ENCODE measurements at places on chromosomes 12 and 14.

- no peak for DNase-seq
Observed at GRCh38 chr12:10215436-10215835, 2.8 kb downstream of the GABARAPL1 start.

GRCh38 chr12:29238822-29239291, 89.8 kb downstream of the FAR2 start:
- no peak for DNase-seq

DNA sequence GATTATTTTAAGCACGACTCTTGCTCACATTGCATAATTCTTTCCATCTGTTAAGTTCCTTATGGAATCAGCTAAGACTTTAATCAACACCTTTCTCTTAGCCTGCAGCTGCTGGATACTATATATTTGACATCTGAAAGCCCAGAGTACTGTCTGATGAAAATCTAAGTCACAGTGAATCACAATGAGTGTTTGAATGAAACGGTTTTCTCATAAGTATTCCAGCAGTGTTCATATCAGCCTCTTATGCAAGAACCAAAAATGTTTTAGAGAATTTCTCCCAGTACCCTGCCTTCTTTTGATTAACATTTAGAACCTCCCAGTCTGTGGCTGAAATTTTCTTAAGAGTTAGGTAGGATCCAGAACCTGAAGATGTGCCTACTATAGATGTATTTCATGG, 55.6 kb downstream of the FRMD6 start:
- DNase-seq, result no peak

DNA sequence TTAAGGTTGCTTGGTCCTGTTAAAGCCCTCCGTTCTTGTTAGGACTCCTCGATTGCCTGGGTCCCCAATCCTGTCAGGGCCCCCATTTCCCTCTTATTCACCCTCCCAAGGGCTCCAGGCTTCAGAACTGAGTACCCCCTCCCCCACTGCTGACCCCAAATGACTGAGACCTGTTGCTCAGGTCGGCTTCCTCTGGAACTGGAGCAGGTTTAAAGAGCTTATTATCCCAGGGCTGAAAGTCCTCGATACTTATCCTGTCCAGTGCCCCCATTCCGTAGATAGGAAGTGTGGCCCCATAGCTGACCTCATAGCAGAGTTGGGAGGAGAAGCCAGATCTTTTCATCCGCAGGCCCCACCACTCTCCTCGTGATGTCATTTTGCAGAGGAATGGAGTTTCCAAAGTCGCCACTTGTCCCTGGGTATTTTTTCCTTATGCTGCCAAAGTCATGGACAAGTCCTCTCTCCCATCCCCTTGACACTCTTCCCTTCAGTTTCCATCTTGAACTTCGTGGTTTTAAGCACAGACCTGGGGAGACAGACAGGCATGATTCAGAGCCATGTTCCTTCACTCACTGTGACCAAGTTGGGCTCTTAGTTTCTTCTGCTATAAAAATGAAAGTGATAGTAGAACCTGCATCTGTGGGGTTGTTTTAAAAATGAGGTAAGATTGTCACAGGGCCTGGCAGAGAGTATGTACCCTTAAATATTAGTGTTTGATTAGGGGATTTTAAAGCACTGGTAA, 1.2 kb downstream of the USP30 start:
- no peak for DNase-seq

DNA sequence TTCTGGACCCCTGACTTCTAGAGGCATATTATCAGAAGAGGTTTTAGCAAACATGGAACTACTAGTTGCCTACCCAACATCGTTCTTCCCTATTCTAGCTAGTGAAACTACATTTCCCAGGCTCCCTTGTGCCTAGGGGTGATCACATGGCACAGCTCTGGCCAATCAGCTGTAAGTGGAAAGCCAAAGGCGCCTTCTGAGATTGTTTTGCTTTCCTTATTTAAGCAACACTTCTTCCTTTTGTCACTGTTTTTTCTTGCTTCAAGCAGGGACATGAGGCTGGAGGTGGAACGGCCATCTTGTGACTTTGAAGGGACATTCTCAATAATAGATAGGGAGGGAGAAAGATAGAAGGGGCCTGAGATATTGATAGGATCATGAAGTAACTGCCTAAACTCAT, 136.7 kb downstream of the ZNF664 start:
- DNase-seq, result no peak

DNA sequence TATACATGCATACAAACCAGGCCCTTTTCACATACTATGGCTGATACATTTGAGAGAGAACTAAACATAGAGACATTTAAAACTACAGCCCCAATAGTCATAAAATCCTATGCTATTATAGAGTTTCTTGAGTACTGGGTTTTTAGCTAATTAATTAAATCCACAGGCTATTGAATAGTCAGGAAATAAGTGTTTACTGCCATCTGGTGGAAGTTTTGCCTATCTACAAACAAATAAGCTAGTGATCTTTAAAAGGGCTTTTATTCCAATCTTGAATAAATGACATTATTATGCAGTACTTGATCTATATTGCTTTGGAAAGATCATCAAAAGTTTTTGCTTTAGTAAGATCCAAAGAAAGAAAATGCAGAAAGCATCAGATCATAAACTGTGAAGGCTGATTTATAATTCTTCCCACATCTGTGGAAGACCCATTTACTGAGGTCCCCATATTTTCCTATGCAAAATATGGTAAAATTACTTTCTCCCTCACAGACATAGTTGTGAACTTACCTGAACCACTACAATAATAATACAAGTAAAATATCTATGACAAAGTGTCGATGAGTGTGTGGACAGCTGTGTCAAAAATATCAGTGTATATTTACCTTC, 131.3 kb downstream of the ITPR2 start:
- DNase-seq, result no peak

DNA sequence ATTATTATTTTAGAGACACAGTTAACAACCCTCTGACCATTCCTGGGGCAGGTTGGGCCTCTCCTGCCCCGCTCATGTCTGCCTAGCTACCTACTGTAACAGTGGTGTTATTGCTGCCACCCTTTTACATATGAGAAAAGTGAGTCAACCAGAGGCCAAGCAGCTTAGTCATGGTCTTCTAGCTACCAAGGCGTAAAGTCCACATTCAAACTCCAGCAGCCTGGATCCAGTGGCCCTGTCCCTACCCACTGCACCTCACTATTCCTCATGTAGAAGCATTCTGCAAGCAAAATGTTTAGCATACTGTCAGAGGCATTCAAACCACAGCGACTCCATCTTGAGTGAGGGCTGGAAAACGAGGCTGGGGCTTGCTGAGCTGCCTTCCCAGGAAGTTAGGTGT, 95.8 kb downstream of the SLC15A4 start:
- DNase-seq, result no peak

GRCh38 chr12:116540622-116541152, 18.5 kb upstream of the MAP1LC3B2 start:
- DNase-seq, result no peak

DNA sequence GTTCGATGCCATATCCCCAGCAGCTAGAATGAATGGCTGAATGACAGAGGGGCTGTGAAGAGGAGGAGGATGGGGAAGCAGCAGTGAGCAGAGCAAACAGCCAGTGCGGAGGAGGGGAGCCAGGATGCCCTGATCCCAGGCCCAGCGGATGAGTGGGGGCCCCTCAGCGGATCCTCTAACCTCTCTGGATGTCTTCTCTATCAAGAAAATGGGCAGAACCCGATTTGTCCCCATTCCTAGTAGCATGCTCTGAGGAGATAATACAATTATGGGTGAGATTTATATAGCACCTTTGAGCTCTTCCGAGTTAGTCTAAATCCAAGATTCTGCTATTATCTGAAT, 30.0 kb upstream of the RPLP0 start:
- no peak for DNase-seq

DNA sequence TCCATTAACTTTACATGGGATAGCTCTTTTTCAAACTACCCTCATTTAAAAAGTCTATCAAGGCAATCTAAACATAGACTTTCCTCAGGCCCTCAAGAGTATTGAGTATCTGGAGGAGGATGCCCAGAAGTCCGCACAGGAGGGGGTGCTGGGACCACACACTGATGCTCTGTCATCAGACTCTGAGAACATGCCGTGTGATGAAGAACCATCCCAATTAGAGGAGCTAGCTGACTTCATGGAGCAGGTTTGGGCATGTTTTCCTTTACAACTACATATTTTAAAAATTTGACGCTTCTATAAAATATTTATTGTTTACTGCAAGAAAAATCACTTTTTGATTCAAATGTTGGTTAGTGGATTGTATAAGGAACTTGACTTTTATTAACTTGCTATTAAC, 93.5 kb downstream of the EP400 start:
- no peak for DNase-seq

GRCh38 chr14:99380402-99380801, 100.3 kb downstream of the SETD3 start:
- no peak for DNase-seq

- peak; percentile 85 for DNase-seq
Observed at GRCh38 chr14:99518441-99519346, 37.5 kb downstream of the CCNK start.

DNA sequence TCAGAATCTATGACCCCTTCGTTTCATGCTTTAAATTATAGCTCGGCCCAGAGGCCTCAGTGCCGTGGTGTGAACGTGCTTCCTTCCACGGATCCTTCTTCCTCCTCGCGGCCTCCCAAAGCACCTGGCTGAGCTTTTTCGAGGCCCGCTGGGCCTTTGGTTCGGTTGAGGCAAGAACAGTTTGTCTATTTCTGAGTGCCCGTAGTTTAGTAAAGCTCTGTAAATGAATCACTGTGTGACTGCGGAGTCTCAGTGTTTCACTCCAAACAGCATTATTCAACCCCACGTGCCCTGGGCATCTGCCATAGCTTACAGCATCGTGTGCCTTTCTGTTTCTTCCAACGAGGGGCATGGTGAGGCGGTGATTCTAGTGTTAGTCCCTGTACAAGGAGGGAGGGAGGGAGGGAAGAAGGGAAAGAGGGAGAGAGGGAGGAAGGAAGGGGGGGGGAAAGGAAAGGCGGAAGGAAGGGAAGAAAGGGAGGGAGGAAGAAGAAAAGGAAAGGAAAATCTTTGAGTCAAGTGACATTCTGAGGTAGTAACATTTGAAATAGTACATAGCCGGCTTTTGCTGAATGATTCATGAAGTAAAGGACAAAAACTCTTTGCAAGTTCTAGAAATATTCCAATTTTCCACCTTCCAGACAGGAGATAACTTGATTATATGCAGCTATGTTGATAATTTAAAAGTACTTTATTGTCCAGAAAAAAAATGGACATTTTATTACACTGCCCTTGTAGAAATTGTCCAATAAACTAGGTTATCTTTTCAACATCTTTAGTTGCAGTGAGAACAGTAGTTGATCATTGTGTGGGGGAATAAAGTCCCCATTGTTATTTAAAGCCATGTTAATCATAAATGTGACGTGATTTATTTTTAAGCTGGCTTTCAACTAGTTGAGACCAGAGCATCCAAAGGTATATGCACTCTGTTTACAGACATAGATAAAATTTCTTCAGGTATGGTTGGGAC, 1.2 kb upstream of the TRIM9 start:
- DNase-seq, result no peak

DNA sequence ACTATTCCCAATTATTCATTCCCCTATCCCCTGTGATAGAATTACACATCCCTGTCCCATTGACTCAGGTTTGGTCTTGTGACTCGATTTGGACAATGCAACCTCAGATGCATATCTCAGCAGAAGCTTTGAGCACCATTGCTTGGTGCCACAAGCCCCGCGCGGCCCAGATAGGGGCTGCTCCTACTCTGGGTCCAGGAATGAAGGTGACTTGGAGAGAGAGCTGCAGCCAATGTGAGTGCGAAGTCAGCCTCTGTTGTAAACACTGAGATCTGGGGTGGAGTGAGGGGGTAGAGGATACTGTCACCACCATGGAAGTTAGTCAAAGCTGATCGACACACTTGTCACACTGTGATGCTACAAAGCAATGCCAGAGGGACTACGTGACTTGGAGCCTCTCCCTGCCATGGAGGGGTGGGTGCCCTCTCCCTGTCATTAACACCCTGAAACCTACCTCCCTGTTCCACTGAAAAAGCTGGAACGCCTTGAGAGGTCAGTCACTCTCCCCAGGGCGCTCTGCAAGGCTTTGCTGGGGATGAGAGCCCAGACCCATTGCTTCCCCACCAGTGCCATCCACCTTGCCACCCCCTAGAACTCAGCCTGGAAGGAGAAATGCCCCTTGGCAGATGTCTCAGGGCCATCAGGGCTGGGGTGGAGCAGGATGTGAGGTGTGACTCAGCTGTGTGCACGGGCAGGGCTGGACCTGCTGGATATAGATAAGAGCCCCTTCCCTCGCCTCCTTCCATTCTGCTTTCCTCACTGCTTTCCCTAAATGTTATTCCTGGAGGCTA, 6.6 kb upstream of the PLEK2 start:
- no peak for DNase-seq

DNA sequence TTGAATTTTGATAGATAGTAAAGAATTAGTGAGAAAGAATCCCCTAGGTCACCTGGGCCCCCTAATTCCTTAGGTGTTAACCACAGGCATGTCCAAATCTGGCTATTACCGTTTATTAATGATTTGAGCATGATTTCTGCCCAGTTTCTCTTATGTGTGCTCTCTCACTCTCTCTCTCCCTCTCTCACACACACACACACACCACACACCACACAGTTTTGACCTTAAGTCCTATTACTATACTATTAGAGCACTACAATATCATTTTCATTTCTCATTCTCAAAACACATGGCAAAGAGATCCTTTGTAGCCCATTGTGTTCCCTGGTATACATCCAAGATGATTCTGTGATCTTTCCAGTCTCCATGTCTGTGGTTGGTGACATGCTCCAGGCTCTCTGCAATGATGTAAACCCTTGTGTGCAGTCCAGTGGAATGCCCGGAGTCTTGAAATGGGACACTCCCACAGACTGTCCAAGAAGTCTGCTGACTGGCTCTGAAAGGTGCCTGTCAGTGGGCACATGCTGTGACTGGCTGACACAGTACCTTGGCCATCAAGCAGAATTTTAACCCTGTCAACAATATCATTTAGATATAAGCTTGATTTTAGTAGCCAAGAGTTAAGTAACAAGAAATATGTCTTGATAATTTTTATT, 96.2 kb downstream of the FIGNL2 start:
- no peak for DNase-seq

DNA sequence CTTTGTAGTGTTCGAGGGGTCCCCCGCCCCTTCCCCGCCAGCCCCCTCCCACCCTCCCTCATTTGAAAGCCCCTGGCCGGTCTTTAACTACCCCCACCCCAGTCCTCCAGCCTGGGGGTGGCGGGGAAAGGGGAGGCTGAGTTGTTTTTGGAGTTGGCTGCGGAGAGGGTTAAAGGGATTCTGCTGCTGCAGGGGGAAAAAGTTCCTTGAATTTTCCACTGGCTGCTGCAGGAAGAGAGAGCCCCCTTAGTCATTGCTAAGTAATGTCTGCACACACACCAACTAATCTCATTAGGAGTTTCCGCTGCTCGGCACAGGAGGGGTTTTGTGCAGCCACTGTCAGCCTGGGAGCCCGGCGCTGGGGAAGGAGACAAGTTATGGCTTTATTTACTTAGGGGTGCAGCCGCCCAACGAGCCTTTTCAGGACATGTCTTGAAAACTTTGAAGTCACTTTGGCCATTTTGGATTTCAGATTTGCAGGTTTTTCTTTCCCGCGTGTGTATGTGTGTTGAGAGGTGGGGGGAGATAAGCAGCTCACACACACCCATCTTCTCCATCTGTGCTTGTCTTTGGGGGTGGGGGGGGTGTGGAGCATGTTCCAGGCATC, 1.8 kb downstream of the ELK3 start:
- peak; percentile 58 for DNase-seq

- DNase-seq, result no peak
Observed at GRCh38 chr14:72644038-72644437, 249.9 kb downstream of the DPF3 start.

GRCh38 chr14:39145266-39145966, 24.7 kb downstream of the TRAPPC6B start:
- DNase-seq, result no peak

Measured in activated CD4-positive, alpha-beta T cell treated with anti-CD3 and anti-CD28 coated beads, Interleukin-2, amount 50 U/mL, for 1 hour (primary cell).